Colonic mucosa (tissue), 4 donors: ENCODE measurements at places on chromosomes 12 and 14. TPM values are rescaled to one million over a fixed set of nuclear protein-coding genes. Genes with fewer than 3 reads are reported as not detected.

The CCDC88C gene
- 48.0 TPM for total RNA-seq

The NKX2-1 gene
- not detected for total RNA-seq

The TMEM121 gene
- 0.82 TPM for total RNA-seq

The POTEM gene
- not detected for total RNA-seq

The SERPINA9 gene
- not detected for total RNA-seq

The FAM222A gene
- total RNA-seq: 3.9 TPM

DNA sequence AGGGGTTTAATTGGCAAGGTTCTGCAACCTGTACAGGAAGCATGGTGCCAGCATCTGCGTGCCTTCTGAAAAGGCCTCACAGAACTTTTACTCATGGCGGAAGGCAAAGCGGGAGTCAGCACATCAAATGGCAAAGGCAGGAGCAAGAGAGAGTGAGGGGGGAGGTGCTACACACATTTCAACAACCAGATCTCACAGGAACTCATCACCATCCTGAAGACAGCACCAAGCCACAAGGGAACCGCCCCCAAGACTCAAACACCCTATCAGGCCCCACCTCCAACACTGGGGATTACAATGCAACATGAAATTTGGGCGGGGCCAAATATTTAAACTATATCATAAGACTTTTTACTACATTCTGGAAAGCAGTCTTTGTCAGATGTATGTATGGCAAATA lies 38.0 kb upstream of the FKBP4 start:
- no peaks in the 10 kb centered on the region for H3K36me3 ChIP-seq
- DNase-seq: no peak
- no peaks in the 10 kb centered on the region for H3K27me3 ChIP-seq
- no peak overlapping the region for H3K4me3 ChIP-seq
- H3K4me1 ChIP-seq: no peaks in the 10 kb centered on the region
- no peak overlapping the region for H3K27ac ChIP-seq

DNA sequence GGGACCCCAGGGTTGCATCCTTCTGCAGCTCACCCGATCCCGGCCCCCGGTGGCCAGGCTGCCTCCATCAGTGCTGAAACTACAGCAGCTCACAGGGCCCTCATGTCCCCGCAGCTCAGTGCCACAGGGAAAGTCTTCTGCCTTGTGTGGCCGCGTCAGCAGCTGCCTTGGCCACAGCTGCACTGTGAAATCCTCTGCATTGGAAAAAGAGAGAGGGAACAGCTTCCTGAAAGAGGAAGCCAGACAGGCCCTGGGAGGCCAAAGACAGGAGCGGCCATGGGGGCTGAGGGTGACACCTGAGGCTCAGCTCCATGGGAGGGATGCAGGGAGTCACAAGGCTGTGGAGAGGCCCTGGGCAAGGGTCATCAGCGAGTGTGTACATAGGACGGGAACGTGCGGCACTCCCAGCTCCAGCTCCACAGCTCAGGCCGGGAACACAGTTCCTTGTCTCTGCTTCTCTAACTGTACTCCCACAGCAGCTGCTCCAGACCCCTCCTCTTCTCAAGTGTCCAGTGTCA lies 32.7 kb downstream of the PARP2 start:
- peaks cover 50% of the 10 kb centered on the region for H3K36me3 ChIP-seq
- H3K27me3 ChIP-seq: no peaks in the 10 kb centered on the region
- H3K27ac ChIP-seq: peak overlapping the region; percentile 48
- H3K4me3 ChIP-seq: no peak overlapping the region

DNA sequence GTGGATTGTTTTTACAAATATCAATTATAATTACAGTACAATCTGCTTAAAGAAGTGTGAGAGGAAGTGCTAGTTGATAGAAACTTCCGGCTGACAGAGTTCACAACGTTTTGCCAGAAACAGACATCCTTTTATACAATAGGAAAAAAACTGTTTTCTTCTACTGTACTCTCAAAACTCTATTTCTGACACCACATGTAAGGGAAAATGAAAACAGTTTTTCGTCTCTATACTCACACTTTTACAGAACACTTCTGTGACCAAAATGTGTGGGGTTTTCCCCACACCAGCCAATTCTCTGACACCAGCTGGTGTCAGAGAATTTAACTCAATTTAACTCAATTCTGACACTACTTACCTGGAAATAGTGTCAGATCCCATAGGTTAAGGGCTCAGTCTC lies 24.2 kb upstream of the HIF1A start:
- no peak overlapping the region for H3K4me3 ChIP-seq
- no peaks in the 10 kb centered on the region for H3K4me1 ChIP-seq
- peak overlapping the region; percentile 18 for H3K27ac ChIP-seq

DNA sequence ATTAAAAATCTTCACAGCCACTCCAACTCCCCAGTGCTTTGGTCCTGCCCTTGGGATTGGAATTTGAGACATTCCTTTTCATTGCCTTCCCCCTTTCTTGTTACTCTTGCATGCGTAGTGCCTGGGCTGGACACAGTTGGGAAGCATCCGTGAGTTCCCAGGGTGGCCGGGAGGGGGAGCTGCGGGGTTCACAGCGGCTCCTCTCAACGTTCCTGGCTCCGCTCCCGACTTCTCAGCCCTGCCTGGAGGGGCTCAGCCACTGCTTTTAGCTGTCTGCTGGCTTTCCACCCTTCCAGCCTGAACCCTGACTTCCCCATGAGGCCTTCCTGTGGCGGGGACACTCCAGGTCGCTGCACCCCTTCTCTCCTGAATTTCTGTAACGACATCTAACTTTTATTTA lies 3.2 kb downstream of the TEX52 start:
- H3K4me3 ChIP-seq: no peak overlapping the region
- no peak overlapping the region for H3K27ac ChIP-seq
- H3K27me3 ChIP-seq: no peaks in the 10 kb centered on the region
- H3K4me1 ChIP-seq: no peaks in the 10 kb centered on the region
- peak; percentile 76 for DNase-seq

DNA sequence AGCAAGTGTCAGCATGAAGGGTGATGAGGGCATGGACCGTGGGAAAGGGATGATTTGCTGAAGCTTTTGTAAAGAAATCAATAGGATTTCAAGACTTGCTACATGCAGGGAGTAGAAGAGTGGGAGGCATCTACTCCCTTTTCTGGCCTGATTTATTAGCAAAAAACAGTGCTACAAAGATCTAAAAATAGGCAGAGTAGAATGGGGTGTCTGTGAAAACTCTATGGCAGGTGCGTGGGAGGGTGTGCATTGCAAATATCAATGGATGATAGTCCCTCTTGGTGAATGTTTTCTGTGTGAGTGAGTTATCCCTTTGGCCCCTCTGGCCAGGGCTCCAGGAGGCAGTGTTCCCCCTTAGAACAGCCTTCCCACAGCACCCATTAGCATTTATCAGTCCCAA lies 139.0 kb downstream of the SMOC1 start:
- no peak overlapping the region for H3K4me3 ChIP-seq
- peaks cover 4% of the 10 kb centered on the region for H3K4me1 ChIP-seq
- no peak overlapping the region for H3K27ac ChIP-seq
- H3K36me3 ChIP-seq: no peaks in the 10 kb centered on the region
- H3K27me3 ChIP-seq: no peaks in the 10 kb centered on the region

GRCh38 chr14:100076606-100077005 lies 11.4 kb downstream of the EVL start:
- H3K27ac ChIP-seq: no peak overlapping the region
- H3K36me3 ChIP-seq: no peaks in the 10 kb centered on the region
- DNase-seq: no peak
- H3K4me3 ChIP-seq: no peak overlapping the region
- H3K27me3 ChIP-seq: no peaks in the 10 kb centered on the region
- H3K4me1 ChIP-seq: no peaks in the 10 kb centered on the region

GRCh38 chr12:42854826-42855225 lies 265.3 kb upstream of the PRICKLE1 start:
- H3K36me3 ChIP-seq: no peaks in the 10 kb centered on the region
- H3K4me1 ChIP-seq: no peaks in the 10 kb centered on the region
- H3K27me3 ChIP-seq: no peaks in the 10 kb centered on the region
- H3K4me3 ChIP-seq: no peak overlapping the region
- DNase-seq: no peak
- no peak overlapping the region for H3K27ac ChIP-seq

GRCh38 chr12:29145372-29146170 lies 3.5 kb upstream of the FAR2 start:
- no peak overlapping the region for H3K27ac ChIP-seq
- no peaks in the 10 kb centered on the region for H3K36me3 ChIP-seq
- H3K27me3 ChIP-seq: no peaks in the 10 kb centered on the region
- H3K4me1 ChIP-seq: no peaks in the 10 kb centered on the region
- DNase-seq: no peak
- no peak overlapping the region for H3K4me3 ChIP-seq

DNA sequence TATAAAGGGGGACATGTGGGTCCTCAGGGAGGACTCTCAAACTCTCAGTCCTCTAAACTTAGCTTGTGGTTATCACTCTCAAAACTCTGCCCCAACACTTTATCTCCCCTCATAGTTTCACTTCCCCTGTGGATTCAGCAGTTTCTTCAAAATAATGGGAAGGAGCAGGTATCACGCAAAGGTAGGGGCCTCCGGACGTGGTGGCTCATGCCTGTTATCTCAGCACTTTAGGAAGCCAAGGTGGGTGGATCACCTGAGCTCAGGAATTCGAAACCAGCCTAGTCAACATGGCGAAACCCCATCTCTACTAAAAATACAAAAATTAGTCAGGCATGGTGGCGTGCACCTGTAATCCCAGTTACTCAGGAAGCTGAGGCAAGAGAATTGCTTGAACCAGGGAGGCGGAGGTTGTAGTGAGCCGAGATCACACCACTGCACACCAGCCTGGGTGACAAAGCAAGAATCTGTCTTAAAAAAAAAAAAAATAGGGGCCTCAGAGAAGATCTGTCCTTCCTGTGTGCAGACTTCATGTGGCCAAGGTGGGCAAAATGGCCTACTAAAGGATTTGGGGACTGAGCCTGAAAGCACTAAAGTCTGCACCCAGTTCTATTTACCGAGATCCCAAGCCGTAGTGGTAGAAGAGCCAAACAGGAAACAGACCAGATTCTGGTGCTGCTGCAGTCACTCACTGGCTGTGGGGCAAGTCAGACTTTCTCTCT lies 6.4 kb downstream of the ITGB7 start:
- H3K4me3 ChIP-seq: no peak overlapping the region
- H3K4me1 ChIP-seq: peaks cover 15% of the 10 kb centered on the region
- no peaks in the 10 kb centered on the region for H3K27me3 ChIP-seq

DNA sequence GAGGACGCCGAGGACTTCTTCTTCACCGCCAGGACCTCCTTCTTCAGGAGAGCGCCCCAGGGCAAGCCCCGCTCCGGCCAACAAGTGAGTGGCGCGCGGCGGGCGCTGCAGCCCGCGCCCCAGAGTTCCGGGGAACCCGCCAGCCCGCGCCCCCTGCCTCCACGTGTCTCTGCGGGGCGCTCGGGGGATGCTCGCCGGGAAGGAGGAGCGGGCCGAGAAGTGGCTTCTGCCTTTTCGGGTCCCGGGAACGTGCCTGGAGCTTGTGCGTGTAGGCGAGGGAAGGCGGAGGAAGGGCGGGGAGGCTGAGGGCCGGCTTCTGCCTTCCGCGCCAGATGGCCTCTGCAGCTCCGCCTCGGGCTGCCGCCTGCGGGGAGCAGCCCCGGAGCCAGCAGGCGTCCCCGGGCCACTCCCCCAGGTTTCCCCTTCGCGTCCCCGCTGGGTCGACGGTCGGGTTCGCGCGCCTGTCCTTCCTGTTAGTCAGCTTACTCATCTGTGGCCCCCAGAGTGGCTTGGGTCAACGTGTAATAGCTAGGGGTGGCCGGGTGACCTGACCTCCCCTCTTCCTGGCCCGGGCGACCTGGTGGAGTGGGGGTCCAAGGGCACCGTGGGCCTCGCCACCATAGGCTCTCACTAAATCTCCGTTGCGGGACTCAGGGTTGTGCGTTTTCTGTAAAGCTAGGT lies 505 bp downstream of the RASSF3 start:
- no peaks in the 10 kb centered on the region for H3K4me1 ChIP-seq
- H3K27me3 ChIP-seq: no peaks in the 10 kb centered on the region
- H3K4me3 ChIP-seq: peak overlapping the region; percentile 85
- peak overlapping the region; percentile 98 for H3K27ac ChIP-seq
- DNase-seq: peak; percentile 68

DNA sequence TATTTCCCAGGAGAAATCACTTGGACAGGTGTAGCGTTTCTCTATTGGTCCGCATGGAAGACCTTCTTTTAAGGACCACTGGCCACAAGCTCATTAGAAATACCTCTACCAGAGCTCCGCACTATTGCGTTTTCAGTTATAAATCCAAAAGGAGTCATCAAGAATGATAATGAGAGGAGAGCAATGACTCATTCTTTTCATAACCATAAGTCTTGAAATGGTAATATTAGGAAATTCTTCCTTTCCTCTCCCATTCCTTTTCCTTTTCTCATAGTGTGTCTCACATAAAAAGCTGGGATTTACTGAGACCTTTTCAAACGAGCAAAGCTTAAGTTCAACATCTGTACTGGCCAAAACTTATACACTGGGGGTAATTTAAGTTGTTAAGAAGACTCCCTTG lies 215.7 kb downstream of the CPNE8 start:
- H3K36me3 ChIP-seq: no peaks in the 10 kb centered on the region
- no peak overlapping the region for H3K27ac ChIP-seq
- H3K4me3 ChIP-seq: no peak overlapping the region

GRCh38 chr12:123243671-123244262 lies 10.5 kb downstream of the MTRFR start:
- H3K27ac ChIP-seq: no peak overlapping the region
- no peaks in the 10 kb centered on the region for H3K36me3 ChIP-seq
- H3K27me3 ChIP-seq: no peaks in the 10 kb centered on the region
- no peak overlapping the region for H3K4me3 ChIP-seq

- no peaks in the 10 kb centered on the region for H3K4me1 ChIP-seq
- no peak overlapping the region for H3K4me3 ChIP-seq
- no peak for DNase-seq
- H3K36me3 ChIP-seq: no peaks in the 10 kb centered on the region
- H3K27me3 ChIP-seq: no peaks in the 10 kb centered on the region
These were observed 46.9 kb upstream of the KRR1 start for GRCh38 chr12:75558287-75558686.

- no peaks in the 10 kb centered on the region for H3K4me1 ChIP-seq
- DNase-seq: no peak
- H3K36me3 ChIP-seq: no peaks in the 10 kb centered on the region
- H3K27ac ChIP-seq: no peak overlapping the region
- no peaks in the 10 kb centered on the region for H3K27me3 ChIP-seq
These were observed 28.2 kb downstream of the TBK1 start for GRCh38 chr12:64480148-64480547.

DNA sequence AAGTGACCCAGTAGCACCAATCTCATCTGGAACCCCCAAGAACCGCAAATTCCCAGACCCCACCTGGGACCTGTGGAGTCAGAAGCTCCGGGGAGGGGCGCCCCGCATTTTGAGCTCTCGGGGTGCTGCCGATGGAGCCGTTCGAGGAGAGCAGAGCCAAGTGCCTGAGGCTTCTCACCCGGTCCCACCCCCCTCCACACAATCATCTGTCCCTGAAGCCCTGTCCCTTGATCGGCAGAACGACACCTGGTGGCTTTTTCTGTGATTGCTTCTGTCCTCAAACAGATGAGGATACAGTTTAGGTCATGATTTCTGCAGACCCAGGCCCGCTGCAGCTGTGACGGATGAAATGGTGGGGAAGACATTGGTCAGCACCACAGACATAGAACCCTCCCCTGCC lies 74.7 kb downstream of the NOC4L start:
- H3K27me3 ChIP-seq: no peaks in the 10 kb centered on the region
- no peak overlapping the region for H3K4me3 ChIP-seq
- H3K4me1 ChIP-seq: no peaks in the 10 kb centered on the region
- H3K36me3 ChIP-seq: no peaks in the 10 kb centered on the region
- no peak overlapping the region for H3K27ac ChIP-seq

- no peaks in the 10 kb centered on the region for H3K36me3 ChIP-seq
- no peak overlapping the region for H3K4me3 ChIP-seq
- H3K27me3 ChIP-seq: no peaks in the 10 kb centered on the region
- H3K4me1 ChIP-seq: no peaks in the 10 kb centered on the region
- no peak overlapping the region for H3K27ac ChIP-seq
These were observed 74.2 kb upstream of the PYGL start for GRCh38 chr14:51018521-51018920.
